ENCODE measurements at places on chromosomes 6 and 20.

- no peak for DNase-seq
These were observed 81.5 kb downstream of the KIF13A start for GRCh38 chr6:17905611-17906592.

- DNase-seq = no peak
These were observed 208.4 kb downstream of the CDH4 start for GRCh38 chr20:61460261-61461052.

DNA sequence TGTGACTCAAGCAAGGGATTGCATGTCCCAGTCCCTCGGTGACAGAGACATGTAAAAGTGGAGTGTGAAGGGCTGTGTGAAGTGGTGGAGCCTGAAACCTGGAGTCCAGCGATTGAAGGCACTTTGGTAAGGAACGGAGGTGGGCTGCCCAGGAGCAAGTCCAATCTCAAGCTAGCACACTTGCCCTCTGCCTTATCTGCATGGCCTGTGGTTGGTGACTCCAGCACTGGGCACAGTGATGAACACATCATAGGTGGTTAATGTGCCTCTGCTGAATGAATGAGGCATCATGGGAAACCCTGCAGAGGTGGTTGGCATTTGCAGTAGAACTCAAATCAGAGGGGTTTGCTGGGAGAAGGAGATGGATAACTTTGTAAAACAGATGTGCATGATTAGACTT, 14.9 kb upstream of the ULBP3 start:
- no peak for DNase-seq

DNA sequence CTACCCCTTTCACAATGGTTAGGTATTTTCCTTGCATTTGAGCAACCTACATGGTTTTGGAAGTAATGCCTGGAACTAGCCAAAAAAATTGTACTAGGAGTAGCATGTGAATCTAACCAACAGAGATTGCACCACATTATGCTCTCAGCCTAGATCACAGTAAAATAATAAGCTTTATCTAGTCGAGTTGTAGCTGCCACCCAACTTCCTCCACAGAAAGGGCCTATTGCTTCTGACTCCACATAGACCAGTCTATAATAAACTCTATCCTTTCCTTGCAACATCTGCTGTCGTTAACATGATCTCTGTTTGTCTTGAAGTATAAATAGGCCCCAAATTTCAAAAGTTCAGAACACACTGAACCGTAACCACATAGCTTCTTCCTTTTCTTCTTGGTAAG, 375.5 kb downstream of the PKHD1 start:
- no peak for DNase-seq

GRCh38 chr20:62651285-62652021, 9.2 kb downstream of the SLCO4A1 start:
- DNase-seq = peak; percentile 69

DNA sequence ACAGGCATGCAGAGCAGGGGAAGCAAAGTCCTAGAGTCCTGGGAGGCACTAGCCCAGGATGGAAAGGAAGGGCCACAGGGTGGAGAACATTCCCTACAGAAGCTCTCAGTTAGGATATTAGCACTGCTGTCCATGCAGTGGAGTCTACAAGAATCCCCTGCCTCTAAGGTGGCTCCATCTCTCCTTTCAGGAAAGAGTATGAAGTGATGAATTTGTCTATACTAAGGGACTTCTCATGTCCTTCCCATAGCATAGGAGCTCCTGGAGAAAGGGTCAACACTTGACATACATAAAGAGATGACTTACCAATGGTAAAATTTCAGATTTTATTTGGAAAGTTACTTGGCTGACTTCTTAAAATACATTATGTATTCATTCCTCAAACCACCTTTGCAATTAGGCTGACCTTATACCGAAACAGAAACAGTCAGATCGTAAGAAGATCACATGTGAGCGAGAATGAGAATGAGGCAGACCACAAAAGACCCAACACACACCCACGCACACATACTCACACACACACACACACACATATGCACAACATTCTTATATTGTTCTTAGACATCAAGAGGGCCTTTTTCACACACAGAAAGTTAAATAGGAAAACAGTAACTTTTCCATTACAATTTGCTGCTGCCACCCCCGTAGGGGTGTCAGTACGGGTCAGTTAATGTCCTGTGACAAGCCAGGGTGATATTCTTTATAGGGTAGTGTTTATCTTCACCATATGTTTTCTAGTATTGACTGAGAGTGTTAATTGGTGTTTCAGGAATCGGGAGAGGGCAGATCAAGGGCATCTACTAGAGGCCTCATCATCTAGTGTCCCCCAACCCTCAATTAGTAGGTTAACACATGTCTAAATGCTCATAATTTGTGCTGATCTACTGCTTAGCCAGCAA, 159.4 kb downstream of the FAXC start:
- no peak for DNase-seq

DNA sequence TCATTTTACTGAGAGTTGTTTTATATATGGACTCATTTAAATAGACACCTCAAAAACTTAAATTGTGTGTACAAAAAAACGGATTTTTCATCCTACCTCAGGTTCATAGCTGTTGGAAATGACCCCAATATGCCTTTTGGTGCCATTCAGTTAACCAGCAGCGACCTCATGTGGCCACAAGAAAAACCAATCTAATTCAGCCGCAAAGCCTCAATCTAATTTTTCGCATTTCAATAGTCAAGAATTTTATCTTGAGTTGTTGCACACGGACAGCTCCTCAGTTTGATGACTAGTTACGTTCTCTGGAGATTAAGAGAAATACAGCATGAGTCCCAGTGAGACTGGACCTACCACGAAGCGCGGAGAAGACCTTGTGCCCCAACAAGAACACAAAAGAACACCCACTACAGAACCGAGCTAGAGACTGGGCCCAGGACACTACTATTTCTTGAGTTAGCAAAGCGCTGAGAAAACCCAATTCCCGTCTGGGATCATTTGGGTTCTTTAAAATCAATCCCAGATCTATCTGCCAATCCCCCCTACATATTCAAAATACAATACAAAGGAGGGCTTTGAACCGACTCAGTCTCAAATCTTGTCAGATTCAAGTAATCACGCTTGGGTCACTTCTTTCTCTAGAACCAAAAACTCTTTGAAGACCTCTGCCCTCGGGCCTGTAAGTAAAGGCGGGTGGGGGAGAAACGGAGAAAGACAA, 1.1 kb downstream of the TCP11 start:
- peak; percentile 27 for DNase-seq

GRCh38 chr20:25007491-25008305, 15.1 kb upstream of the APMAP start:
- no peak for DNase-seq

DNA sequence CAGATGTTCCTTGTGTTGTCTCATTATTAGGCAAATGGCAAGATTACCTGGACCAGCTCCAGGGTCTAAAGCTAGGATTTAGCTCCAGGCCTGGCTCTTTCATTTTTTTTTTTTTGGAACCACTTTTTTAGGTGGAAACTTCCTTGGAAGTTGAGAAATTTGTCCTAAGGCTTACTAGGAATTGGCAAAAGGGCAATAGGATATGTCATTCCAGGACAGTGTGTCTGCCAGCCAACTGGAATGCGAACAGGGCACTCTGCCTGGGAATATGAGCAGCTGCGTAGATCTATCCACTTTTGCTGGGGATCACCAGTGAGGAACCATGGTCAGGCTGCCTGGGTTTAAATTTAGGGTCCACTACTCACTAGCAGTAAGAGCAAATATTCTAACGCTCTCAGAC, 304.0 kb downstream of the TSHZ2 start:
- no peak for DNase-seq

DNA sequence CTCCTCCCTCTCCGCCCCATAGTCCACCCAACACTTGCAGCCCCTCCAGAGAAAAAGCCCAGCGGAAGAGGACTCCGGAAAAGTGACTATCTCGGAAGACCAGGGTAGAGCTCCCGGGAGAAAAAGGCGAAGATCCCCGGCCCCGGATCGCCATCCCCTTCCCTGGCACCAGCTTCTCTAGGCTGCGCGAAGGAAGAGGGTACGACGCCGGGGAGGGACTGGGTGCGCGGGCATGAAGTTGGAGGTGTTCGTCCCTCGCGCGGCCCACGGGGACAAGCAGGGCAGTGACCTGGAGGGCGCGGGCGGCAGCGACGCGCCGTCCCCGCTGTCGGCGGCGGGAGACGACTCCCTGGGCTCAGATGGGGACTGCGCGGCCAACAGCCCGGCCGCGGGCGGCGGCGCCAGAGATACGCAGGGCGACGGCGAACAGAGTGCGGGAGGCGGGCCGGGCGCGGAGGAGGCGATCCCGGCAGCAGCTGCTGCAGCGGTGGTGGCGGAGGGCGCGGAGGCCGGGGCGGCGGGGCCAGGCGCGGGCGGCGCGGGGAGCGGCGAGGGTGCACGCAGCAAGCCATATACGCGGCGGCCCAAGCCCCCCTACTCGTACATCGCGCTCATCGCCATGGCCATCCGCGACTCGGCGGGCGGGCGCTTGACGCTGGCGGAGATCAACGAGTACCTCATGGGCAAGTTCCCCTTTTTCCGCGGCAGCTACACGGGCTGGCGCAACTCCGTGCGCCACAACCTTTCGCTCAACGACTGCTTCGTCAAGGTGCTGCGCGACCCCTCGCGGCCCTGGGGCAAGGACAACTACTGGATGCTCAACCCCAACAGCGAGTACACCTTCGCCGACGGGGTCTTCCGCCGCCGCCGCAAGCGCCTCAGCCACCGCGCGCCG, 822 bp downstream of the FOXQ1 start:
- DNase-seq = no peak

- no peak for DNase-seq
These were observed 800 bp downstream of the ABCC10 start for GRCh38 chr6:43428112-43428570.

DNA sequence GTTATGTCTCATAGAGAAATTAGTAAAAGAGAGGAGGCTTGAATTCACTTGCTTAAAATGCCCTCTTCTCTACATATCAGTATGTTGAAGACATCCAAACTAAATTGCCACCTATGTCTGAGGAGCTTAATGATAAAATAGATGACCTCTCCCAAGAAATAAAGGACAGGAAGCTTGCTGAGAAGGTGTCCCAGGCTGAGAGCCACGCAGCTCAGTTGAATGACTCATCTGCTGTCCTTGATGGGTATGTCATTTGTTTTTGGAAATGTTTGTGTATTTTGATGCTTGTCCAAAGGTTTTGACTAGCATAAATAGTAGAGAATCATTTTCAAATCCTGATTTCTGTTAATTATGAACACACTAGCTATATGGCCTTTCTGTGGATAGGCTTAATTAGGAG, 307.7 kb downstream of the ARHGAP18 start:
- DNase-seq = no peak

- DNase-seq = no peak
These were observed 416.1 kb downstream of the BCKDHB start for GRCh38 chr6:80522576-80522975.

GRCh38 chr6:35179901-35180535, 33.7 kb upstream of the SCUBE3 start:
- no peak for DNase-seq
